ENCODE measurements at places on chromosomes 2 and 18. TPM values are rescaled to one million over a fixed set of nuclear protein-coding genes. Genes with fewer than 3 reads are reported as not detected.

- no peak for DNase-seq
Measured at GRCh38 chr2:131026919-131027318, 66.3 kb downstream of the FAM168B start.

GRCh38 chr2:1830936-1831619 is 86.8 kb upstream of the PXDN start:
- no peak for DNase-seq

DNA sequence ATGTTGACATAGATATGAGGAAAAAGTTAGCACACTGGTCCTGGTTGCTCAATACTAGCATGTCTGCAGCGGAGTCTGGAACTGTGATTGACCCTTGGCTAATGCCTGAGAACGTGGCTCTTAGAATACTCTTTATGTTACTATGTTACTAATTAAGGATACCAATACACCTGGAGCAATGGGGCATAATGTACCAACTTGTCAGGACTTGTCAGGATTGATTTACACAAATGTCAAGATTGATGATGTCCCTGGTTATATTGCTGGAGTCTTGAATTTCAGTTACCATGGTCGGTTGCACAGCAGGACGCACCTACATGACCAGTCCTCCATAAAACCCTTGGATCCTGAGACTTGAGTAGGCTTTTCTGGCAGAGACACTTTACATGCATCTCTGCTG is 810.9 kb downstream of the CPS1 start:
- no peak for DNase-seq

GRCh38 chr2:173982182-173982714 is 17.1 kb upstream of the SP3 start:
- DNase-seq: no peak

AQP12A gene
- not detected for total RNA-seq
